ENCODE measurements at places on chromosomes 6 and 20.

DNA sequence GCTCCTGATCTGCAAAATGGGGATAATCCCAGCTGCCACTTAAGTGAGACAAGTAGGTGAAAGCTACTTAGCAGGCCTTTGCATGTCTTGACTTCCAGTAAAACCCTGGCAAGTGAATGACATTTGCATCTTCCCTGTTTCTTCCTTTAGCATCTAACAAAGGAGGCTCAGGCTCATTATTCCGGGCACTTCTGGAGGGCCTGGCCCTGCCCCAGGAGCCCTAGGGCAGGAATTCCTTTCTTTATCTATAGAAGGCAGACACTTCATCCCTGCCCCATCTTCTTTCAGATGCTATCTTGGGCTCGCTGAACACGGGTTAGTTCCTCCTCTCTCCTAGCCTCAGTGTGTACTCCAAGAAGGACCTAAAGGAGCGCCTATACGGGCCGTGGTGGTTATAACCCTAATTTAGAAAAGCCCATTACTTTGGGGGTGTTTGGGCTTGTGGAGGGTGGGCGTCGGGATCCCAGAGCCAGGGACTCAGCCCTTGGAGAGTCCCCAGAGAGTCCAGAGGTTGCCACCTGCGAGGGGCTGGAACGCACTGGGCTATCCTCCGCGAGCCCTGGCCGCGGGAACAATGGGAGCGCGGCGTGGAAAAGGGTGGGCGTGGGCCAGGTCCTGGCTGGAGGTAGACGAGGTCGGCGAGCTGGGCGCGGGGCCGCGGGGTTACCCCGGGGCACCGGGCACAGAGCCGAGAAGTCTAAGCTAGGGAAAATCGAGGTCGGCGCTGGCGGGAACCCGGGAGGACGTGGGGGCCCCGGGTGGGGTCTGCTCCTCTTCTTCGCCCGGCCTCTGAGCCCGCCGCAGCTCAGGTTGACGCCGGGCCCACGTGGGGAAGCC lies 62.8 kb upstream of the EPB41L1 start:
- no peak for DNase-seq

DNA sequence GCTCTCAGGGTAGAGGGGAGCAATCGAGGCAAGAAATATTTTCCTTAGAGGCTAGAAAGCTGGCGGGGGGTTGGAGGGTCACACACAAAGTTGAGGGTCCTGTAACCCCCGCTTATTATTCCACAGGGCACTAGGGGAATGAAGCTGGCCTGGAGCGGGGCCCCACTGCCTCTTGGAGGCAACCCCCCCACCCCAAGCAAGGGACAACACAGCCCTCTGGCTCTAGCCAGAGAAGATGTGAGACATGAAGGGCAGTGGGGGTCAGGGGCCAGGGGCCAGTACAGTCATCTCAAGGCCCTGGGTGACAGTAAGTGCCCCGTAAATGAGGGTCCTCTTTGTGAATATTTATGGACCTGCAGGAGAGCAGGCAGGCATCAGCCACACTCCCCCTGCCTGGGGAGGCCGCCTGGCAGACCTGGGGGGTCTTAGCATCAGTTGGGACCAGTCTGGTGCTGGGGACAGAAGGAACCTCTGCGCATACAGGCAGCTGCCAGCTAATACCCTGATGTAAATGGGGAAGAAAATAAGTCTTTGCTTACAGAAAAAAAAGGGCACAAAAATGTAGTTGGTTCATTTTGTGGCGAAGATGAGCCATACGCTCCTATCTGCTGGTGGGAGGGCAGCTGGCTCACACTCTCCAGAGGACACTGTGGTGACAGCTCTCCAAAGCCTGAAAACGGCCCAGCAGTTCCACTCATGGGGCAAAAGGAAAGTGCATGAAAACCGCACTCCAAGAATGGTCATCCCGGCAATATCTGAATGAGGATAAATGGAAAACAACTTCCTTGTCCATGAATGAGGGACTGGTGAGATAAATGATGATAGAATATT lies 21.9 kb downstream of the SPATA2 start:
- no peak for DNase-seq

DNA sequence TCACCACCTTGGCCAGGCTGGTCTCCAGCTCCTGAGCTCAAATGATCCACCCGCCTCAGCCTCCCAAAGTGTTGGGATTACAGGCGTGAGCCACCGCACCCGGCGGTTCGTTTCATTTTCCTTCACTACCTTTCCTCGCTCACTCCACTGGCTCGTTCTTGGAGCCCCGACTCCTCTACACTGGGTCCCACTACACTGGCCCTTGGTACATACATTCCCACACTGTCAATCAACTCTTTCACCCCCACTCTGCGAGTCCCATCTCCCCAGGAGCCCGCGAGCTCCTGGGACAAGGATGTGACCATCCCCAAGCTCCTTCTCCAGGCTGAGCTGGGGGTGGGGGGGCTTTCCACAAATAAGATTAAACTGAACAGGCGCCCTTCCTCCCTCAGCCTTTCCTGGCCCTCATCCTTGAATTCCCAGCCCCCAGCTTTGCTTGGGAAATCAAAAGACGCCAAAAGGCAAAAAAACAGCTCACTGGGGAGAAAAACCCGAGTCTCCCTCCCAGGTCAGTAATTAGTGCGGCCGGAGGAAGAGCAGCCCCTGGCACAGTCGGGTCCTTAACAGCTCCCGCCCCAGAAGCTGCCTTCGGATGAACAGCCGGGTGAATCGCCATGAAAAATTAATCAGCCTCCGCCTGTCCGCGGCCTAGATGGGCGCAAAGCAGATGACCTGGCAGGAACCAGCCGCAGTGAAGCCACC lies 42.8 kb upstream of the LY86 start:
- DNase-seq: no peak

DNA sequence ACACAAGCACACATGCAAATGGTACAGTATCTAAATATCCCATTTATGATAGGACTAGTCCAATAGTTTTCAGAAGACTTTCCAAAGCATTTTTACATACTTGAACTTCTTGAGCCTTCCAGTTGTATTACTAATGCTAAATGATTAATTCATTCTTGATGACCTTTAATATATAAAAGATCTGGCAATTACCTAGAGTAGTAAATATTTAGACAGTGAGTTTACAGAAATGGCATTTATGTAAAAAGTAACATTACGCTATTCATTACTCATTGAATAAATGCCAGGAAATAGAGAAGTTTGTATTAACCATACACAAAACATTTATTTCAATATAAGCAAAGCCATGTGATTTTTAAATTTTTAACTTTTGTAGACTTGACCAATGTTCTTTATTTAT lies 158.8 kb downstream of the DST start:
- no peak for DNase-seq

- no peak for DNase-seq
Observed at GRCh38 chr6:3904518-3904917, 55.3 kb downstream of the FAM50B start.

All from H54 (cell line).